Activated CD8-positive, alpha-beta memory T cell treated with anti-CD3 and anti-CD28 coated beads for 1 hour (primary cell): ENCODE measurements at places on chromosomes 3 and 15.

GRCh38 chr3:20701641-20702040 is 515.6 kb upstream of the SGO1 start:
- DNase-seq: no peak

DNA sequence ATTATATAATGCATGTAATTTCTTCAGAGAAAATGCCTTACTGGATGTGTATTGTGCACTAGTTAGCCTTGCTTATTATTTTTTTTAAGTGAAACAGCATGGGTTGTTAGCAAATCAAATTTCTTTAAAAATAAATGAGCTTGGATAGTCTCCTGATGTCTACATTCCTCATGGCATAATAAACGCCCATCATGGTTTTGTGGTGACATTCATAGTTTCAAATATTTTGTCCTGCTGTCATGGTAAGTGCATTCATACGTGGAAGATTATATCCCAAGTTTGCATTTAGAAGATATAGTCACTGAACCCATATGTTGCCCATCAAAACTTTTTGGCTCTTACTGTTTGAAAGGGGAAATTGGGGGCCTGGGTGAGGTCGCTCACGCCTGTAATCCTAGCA is 130.7 kb downstream of the ALCAM start:
- DNase-seq: no peak

DNA sequence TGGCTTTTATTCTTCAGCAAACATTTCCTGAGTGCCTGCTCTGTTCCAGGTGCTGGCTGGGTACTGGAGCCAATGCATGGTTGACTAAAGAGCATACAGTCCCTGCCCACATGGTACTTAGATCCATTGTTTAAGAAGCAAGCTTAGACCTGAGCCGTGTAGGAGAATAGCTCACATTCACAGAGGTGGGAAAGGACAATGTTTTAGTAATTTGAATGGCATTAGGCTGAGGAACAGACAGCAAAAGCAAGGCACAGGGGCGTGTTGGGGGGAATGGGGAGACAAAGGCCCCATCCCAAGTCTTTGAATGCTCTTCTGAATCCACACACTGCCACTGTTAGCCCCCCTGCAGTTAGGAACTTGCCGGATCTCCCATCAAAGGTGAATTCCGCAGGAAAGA is 388.2 kb upstream of the RGMA start:
- DNase-seq: no peak

- no peak for DNase-seq
These were observed 190.9 kb downstream of the FAM43A start for GRCh38 chr3:194876403-194877095.

DNA sequence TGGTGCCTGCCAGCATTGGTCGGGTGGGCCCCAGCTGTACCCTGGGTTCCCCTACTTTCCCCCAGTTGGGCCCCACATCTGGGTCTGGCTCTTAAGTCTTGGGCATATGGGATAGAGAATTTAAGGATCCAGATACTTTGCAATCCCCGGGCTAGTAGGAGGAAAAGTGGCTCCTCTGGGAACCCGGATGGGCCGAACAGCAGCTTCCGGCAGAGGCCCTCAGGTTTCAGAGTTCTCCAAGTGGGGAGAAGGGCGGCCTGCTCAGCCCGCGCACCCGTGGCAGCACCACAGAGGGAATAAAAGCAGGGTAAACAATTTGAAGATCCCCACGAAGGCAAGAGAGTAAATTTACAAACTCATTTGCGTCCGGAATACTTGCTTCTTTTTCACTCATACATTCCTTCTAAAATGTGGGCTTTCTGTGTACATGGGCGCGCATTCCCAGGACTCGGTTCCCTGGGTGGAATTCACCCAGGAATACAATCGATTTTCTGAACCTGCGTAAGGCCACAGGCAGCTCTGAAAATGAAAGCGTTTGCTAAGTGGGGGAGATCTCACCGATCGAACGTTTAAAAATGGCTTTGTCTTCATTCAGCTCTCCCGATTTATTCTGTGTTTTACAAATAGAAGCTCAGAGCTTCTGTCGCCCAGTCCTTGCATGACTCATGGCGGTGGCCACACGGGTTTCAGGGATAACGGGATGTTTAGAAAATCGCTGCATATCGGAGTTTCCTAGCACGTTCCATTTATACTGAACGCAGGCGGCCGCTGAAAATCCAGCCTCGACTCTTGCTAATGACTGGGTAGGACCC is 74.0 kb upstream of the POLG start:
- DNase-seq: no peak
